ENCODE measurements at places on chromosomes 6 and 20.

- no peak for DNase-seq
- no peaks in the 10 kb centered on the region for H3K36me3 ChIP-seq
- no peak overlapping the region for H3K4me3 ChIP-seq
- H3K4me1 ChIP-seq: peaks cover 7% of the 10 kb centered on the region
- H3K27ac ChIP-seq: no peak overlapping the region
Observed at GRCh38 chr6:37095997-37096396, 74.0 kb upstream of the PIM1 start.

GRCh38 chr6:105258816-105259215, 79.0 kb upstream of the POPDC3 start:
- H3K4me3 ChIP-seq: no peak overlapping the region
- no peak overlapping the region for H3K27ac ChIP-seq
- H3K27me3 ChIP-seq: no peaks in the 10 kb centered on the region
- no peak for DNase-seq
- H3K4me1 ChIP-seq: no peaks in the 10 kb centered on the region
- H3K36me3 ChIP-seq: no peaks in the 10 kb centered on the region

- DNase-seq: peak; percentile 16
- H3K36me3 ChIP-seq: no peaks in the 10 kb centered on the region
- H3K27me3 ChIP-seq: peaks cover 3% of the 10 kb centered on the region
- H3K4me3 ChIP-seq: no peak overlapping the region
- H3K4me1 ChIP-seq: no peaks in the 10 kb centered on the region
Observed at GRCh38 chr6:75217193-75217592, 11.3 kb upstream of the COL12A1 start.

DNA sequence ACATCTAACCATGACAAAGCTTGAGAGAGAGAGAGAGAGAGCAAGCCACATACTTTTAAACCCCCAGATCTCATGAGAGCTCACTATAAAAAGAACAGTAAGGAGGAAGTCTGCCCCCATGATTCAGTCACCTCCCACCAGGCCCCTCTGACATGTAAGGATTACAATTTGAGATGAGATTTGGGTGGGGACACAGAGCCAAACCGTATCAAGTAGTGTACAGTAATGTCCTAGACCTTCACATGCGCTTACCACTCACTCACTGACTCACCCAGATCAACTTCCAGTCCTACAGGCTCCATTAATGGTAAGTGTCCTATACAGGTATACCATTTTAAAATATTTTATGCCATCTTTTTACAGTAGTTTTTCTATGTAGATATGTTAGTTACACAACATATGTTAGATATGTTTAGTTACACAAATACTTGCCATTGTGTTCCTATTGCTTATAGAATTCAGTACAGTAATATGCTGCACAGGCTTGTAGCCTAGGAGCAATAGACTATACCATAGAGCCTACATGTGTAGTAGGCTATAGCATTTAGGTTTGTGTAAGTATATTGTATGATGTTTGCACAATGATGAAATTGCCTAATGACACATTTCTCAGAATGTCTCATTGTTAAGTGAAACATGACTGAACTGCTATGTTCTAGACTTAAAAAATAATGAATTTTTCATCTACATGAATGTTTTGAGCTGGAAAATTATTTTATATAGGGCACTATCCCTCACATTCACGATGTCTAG, 11.7 kb downstream of the TSPYL1 start:
- H3K36me3 ChIP-seq: peaks cover 30% of the 10 kb centered on the region
- DNase-seq: no peak
- H3K27me3 ChIP-seq: no peaks in the 10 kb centered on the region
- no peak overlapping the region for H3K4me3 ChIP-seq
- H3K4me1 ChIP-seq: peaks cover 5% of the 10 kb centered on the region

DNA sequence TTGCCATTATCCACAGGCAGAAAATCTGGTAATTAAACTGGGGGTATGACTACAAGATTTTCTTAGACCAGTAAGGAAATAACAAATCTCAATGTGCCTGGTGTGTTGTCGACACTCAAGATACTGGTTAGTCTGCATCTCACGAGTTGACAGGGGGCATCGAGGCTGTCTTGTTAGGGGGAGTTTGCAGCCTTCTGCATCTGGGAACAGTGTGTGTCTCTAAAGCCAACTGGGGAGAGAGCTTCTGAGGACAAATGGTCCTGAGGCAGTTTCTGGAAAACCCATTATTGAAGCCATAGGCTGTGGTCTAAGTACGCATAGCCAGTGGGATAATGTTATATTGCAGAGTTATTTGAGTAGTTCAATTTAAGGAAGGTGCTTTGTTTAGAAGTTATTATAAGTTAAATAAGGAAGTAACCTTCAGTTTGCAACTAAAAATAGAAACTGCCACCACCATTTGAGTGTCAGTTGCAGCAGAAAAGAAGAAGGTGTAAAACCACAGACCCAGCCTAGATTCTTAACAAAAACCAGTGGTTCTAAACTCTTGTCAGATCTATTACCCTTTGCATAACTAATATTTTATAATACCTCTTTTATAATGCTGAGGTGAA, 15.4 kb upstream of the MAPK13 start:
- DNase-seq: no peak
- H3K36me3 ChIP-seq: peaks cover 15% of the 10 kb centered on the region
- H3K27ac ChIP-seq: peak overlapping the region; percentile 52

DNA sequence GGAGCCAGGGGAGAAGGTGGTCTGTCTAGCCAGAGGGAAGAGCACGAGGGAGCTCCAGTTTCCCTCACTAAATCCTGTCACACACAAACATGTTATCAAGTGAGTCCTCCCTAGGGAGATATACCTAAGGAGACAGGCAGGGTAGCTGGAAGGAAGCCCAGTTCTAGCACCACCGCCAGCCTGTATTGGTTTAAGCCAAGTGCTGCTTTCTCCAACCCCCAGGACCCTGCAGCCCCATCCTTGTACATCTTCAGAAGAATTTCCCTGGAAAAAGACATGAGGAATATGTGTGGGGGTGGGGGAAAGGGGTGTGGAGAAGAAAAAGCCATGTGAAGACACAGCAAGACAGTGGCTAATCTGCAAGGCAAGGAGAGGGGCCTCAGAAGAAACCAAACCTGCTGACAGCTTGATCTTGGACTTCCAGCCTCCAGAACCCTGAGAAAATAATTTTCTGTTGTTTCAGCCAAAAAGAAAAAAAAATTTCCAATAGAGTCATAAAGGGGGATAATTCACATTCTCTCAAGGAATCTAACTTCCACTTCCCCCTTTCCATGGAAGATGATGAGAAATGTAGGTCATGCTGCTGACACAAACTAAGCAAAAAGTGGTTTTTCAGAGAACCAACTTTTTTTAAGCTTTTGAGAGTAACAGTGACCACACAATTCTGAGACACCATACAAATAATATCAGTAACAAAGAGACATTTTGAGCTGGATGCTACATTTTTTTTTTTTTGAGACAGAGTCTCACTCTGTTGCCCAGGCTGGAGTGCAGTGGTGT, 103.2 kb upstream of the PRDM1 start:
- no peaks in the 10 kb centered on the region for H3K36me3 ChIP-seq
- DNase-seq: no peak
- H3K27ac ChIP-seq: no peak overlapping the region
- H3K4me3 ChIP-seq: no peak overlapping the region

DNA sequence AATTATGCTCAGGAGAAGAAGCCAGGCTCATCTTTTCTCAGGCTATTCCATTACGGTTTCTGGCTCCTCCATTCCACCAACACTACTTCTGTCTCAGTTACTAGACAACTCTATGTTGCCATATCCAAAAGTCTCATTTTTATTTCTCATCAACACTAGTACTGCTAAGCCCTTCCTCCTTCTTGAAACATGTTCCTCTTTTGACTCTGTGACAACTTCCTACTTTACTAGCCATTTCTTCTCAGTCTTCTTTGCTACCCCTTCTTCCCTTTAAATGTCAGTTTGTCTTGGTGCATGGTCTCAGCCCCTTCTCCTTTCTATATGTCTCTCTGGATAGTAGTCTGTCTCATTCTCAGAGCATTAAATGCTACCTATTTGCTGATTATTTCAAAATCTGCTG, 7.1 kb upstream of the ADGRG6 start:
- no peaks in the 10 kb centered on the region for H3K36me3 ChIP-seq
- no peak overlapping the region for H3K4me3 ChIP-seq
- DNase-seq: no peak
- no peaks in the 10 kb centered on the region for H3K27me3 ChIP-seq
- H3K4me1 ChIP-seq: no peaks in the 10 kb centered on the region

DNA sequence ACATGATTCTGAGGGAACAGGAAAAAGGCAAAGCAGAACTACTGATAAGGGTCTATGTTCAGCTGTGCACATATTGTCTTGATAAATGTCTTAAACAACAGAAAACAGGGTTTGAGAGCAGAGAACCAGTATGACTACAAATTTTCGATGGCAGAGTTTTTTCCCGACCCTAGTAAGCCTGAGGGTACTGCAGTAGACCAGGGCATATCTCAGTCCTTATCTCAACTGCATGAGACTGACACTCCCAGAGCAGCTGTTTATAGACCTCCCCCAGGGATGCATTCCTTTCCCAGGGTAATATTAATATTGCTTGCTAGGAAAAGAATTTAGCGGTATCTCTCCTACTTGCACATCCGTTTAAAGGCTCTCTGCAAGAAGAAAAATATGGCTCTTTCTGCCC, 1176.8 kb upstream of the ADGRB3 start:
- H3K27me3 ChIP-seq: no peaks in the 10 kb centered on the region
- no peak overlapping the region for H3K4me3 ChIP-seq
- DNase-seq: no peak
- H3K27ac ChIP-seq: no peak overlapping the region
- H3K4me1 ChIP-seq: no peaks in the 10 kb centered on the region
- H3K36me3 ChIP-seq: no peaks in the 10 kb centered on the region

DNA sequence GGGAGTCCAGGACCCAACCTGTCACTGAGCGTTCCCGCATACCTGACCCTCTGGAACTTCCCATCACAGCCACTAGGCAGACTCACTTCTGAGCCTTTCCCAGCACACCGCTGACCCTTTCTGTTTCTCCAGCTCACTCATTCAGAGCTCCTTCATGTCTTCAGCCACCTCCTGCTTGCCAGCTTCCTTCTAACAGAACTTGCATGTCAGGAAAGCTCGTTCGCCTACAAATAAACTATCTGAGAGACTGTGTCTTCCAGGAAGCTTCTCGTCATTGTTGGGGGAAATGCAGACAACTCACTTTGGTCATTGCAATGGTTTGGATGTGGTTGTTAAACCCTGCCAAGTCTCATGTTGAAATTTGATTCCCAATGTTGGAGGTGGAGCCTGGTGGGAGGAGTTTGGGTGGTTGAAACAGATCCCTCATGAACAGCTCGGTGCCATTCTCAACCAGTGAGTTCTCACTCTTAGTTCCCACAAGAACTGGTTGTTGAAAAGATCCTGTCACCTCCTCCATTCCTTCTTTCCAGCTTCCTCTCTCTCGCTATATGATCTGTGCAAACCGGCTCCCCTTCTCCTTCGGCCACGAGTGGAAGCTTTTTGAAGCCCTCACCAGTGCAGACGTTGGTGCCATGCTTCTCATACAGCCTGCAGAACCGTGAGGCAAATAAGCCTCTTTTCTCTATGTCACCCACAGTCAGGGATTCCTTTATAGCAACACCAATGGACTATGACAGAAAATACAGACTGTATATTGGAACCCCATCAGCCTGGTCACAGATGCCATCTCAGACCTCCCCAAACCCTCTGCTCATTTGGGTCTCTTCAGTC, 1.4 kb upstream of the MUC21 start:
- H3K4me3 ChIP-seq: no peak overlapping the region
- H3K36me3 ChIP-seq: no peaks in the 10 kb centered on the region
- H3K4me1 ChIP-seq: no peaks in the 10 kb centered on the region
- DNase-seq: no peak
- H3K27ac ChIP-seq: no peak overlapping the region

GRCh38 chr20:62964700-62965099, 12.2 kb downstream of the SLC17A9 start:
- H3K27me3 ChIP-seq: no peaks in the 10 kb centered on the region
- H3K4me3 ChIP-seq: no peak overlapping the region
- DNase-seq: no peak
- H3K27ac ChIP-seq: no peak overlapping the region

DNA sequence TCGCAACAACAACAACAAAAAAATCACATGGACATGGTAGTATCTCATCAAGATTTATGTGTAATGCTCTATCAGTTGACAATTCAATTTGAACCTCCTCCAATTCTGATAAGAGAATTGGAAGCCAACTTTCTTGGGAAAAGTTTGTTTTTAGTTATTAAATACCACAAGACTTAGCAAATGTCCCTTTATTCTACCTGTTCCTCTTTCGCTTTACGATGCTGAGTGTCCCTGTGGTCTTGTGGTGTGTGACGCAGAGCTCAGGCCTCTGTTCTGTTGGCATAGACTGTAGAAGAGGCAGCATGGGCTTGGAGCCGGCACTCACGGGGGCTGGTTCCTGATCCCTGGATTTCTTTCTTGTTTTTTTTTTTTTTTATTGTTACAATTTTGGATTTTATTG, 76.7 kb downstream of the PSMB1 start:
- no peak overlapping the region for H3K27ac ChIP-seq
- no peaks in the 10 kb centered on the region for H3K36me3 ChIP-seq
- no peaks in the 10 kb centered on the region for H3K4me1 ChIP-seq

- no peak overlapping the region for H3K4me3 ChIP-seq
- H3K4me1 ChIP-seq: no peaks in the 10 kb centered on the region
- H3K36me3 ChIP-seq: no peaks in the 10 kb centered on the region
- no peaks in the 10 kb centered on the region for H3K27me3 ChIP-seq
Observed at GRCh38 chr6:21142741-21143140, 450.8 kb upstream of the SOX4 start.

- H3K36me3 ChIP-seq: no peaks in the 10 kb centered on the region
- no peak overlapping the region for H3K4me3 ChIP-seq
- no peak overlapping the region for H3K27ac ChIP-seq
- peaks cover 8% of the 10 kb centered on the region for H3K4me1 ChIP-seq
Observed at GRCh38 chr6:30219244-30219643, 6.0 kb upstream of the TRIM26 start.

DNA sequence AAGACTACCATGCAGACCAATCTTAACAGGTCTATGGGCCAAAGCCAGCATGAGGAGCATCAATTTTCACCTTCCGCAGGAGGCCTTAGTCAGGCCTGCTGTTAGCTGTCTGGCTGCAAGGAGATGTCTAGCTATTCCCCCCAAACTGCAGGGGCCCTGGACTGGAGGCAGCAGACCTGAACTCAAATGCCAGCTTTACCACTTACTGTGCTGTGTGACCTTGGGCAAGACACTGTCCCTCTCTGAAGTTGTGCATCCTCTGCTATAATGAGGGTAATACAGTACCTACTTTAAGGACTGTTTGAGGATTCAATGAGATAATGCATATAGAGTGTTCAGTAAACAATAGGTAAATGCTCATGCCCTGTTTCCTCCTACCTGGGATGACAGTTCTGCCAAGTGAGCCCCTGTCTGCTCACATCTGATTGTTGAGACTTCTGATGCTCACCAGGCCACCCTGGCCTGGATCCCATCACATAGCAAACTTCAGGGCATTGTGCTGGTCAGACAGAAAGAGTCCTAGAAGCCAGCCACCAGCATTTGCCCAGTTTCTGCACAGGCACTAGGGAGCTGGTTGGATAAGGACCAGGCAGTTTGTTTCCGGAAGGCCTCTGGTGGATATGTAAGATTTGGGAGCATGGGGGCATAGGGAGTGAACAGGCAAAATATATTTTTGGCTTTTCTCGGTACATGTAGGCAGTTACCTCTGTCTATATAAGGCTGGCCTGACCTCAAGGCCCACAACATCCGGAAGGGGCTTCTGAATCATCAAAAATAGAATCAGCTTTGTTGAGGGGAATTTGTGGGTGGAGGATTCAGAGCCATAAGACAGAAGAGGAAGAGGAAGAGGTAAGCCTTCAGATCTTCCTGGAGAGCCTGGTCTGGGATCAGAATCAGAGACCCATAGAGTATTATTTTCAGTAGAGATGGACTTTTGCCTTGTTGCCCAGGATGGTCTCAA, 2.3 kb upstream of the OCSTAMP start:
- peaks cover 18% of the 10 kb centered on the region for H3K4me1 ChIP-seq
- no peaks in the 10 kb centered on the region for H3K36me3 ChIP-seq
- DNase-seq: no peak
- peaks cover 6% of the 10 kb centered on the region for H3K27me3 ChIP-seq
- no peak overlapping the region for H3K4me3 ChIP-seq
- H3K27ac ChIP-seq: no peak overlapping the region

Data from CD4-positive, alpha-beta T cell (primary cell).